H9 (cell line): ENCODE measurements at places on chromosomes 12 and 14. TPM values are rescaled to one million over a fixed set of nuclear protein-coding genes. Genes with fewer than 3 reads are reported as not detected.
A peak's percentile ranks its signal among the peaks of the same experiment; 100 is the strongest.

- no peak for DNase-seq
Measured at GRCh38 chr12:58602179-58602578, 318.1 kb downstream of the LRIG3 start.

GRCh38 chr14:56812364-56813141 lies 2.3 kb upstream of the OTX2 start:
- no peak for DNase-seq

GRCh38 chr12:92634730-92635129 lies 68.1 kb upstream of the PLEKHG7 start:
- DNase-seq, result no peak

- no peak for DNase-seq
Measured at GRCh38 chr14:42214981-42215491, 608.4 kb downstream of the LRFN5 start.

DNA sequence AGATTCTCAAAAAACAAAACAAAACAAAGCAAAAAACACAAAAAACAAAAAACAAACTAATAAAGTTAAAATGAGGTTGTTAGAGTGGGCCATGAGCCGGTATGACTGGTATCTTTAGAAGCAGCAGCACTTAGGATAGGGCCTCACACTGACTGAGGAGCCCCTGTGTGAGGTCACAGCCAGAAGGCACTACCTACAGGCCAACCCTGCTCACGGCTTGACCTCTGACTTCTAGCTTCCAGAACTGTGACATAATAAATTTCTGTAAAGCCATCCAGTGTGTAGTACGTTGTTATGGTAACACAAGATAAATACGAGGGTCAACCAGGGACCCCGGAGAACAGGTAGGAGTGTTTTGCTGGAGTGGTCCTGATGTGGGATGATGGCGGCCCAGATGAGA lies 629.6 kb downstream of the VRK1 start:
- DNase-seq, result no peak

GRCh38 chr12:1740161-1740948 lies 49.5 kb downstream of the ADIPOR2 start:
- no peak for DNase-seq

- DNase-seq, result no peak
Measured at GRCh38 chr12:132558861-132559623, 51.3 kb downstream of the LRCOL1 start.

DNA sequence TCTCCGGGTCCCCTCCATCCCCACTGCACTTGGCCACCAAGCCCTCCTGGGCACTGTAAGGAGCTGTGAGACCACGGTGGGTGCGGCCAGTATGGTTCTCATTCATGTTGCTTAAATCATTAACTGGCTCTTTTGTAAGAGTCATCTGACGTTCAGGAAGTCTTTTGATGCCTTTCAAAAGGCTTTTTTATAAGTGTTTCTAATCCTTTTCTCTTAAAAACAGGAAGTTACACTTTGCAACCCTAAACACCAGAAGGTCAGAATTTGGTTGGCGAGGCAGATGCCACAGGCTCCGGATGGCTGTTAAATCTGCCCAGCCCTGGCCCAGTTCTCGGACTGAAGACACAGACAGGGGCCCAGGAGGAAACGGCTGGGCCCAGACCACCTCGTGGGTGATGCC lies 26.1 kb upstream of the DIO3 start:
- no peak for DNase-seq

- no peak for DNase-seq
Measured at GRCh38 chr14:97180304-97181200, 383.4 kb downstream of the VRK1 start.

DNA sequence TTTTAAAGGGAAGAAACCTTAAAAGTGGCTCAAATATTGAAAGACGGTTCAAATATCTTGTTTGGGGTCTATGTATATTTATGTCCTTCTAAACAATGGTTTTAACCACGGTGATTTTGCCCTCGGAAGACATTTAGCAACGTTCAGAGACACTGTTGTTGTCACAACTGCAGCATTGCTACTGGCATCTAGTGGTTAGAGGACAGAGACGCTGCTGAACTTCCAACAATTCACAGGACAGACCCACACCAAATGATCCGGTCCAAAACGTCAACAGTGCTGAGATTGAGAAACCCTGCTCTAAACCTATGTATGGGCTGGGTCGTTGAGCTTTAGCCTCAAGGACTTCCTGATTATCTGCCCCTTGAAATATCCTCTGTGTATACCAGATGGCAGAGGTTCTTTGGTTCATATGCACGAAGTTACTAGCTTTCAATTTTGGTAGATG lies 1.7 kb downstream of the ANGEL1 start:
- no peak for DNase-seq

DNA sequence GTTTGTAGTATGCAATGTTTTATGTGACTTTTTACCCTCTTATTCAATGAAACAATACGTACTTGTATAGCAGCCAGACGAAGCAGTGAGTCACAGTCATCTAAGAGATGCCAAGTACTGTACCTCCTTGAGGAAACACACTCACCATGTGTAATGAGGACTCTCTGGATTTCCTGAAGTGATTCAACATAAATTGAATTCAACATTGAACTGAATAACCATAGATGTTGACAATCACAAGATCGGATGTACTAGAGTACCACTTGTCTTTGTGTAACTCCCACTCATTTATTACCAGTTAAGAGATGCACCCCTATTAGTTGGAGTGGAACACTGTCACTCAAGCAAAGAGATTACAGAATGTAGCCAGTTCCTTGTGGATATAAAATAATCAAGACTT lies 175.2 kb upstream of the HMGA2 start:
- DNase-seq, result no peak

DNA sequence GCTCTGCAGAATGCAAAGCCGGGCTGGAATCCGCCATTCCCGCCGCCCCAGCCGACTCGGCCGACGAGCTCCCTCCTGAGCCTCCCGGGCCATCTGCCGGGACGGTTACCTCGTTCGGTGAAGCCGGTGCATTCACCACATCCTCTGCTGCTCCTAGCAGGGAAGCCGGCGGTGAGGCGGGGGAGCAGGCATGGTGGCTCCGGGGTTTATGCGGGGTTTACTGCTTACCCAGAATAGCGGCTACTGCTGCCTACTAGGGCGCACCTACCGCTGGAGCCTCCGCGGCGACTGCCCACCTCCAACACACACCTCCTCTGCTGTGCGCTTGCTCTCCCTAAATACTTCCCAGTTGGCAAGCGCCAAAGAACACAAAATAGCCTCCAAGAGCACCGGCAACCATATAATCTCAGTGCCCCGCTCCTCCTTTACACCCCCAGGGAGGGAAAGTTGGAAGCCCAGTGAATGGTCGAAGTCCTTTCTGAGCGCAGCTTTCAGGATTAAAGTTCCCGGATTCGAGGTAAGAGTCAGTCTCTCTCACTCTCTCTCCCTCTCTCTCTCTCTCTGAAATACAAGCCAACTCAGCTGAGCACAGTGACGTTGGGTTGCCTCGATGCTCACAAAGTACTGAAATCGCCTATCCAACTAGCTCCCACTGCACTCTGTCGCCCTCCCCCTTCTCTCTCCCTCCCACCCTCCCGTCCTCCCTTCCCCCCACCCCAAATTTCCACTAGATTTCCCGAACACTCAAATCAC lies at the start of gene TBX5:
Gene TBX5 (minus strand): TSS at position 626 of the 753 bp plus-strand sequence. CDS start 2,246 bp downstream, outside the sequence.
- DNase-seq, result peak; percentile 67

DNA sequence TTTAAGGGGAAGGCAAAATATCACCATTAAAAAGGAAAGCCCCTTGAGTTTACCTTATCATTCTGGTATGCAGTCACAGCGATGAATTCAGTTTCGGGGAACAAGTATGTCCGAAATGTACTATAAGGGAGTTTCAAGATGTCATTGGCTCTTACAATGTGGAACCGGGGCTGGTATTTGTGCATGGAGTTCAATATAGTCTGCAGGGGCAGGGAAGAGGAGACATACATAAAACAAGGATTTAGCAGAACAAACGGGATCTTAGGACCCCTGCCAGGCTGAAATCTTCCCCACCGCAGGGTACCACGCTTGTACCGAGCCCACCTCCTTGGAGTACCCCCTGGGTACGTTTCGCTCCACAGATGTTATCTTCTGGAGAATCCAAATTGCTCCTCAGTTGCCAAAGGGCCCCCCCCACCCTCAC lies 4.5 kb downstream of the TBX3 start:
- DNase-seq, result peak; percentile 59

DNA sequence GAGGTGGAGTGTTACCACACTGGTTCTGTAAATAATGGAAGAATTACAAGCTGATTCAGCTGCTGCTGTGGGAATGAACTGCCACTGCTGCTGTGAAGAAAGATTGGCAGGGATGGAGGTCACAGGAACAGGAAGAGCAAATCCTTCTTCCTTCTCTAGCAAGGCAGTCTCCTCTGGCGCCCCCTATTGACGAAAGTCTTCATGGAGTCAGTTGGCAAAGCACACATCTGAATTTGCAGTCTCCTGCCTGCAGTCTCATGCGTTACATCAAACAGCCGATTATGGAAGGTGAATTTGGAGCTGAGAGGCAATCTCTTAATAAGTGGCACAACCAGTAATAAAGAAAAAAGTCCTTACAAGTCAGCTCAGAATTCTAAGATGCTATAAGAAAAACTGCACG lies 106.0 kb upstream of the TMTC1 start:
- peak; percentile 83 for DNase-seq

- no peak for DNase-seq
Measured at GRCh38 chr14:63523735-63524426, 19.3 kb downstream of the PPP2R5E start.

DNA sequence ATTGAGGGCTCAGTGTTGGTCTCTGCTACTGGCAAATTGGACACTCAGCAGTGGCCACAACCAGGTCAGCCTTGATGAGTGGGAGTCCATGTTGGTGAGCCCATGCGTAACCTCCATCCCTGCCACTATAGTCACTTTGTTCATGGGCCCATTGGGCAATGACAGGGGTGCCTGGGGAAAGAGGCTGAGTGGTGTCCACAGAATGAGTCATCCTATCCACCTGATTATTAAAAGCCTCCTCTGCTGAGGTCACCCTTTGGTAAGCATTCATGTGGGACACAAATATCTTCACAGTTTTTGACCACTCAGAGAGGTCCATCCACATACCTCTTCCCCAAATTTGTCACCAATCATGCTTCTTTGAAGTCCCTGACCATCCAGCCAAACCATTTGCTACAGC lies 50.0 kb downstream of the FIGNL2 start:
- DNase-seq, result no peak

DNA sequence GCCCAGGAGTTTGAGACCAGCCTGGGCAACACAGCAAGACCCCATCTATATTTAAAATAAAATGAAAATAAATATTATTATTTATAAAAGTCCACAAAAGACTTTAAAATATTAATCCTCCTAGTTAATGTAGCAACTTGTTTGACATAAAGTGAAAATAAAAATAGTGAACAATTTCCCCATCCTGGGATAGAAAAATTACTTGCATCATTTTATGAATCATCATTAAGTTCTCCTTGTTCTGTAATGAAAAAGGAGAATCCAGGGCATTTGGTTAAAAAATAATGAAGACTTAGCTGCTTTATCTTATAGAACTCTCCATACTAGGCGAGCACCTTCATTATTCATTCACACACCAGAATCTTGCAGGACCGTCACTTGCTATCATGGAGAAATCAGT lies 66.1 kb downstream of the ELK3 start:
- DNase-seq, result no peak

DNA sequence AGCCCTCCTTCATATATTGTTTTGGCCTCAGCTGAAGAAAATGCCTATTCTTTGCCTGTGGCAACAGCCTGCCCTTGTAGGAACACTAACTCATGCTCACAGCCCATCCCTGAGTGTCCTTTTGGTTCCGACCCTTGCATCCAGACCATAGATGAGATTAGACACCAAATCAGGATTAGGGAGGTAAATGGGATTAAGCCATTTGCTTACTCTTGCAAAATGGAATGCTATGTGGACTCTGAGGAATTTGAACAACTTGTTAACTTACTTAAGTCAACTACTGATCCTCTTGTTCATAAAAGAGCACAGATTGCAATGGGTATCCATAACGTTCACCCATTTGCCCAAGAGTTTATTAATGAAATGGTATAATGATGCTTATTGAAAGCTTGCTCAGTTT lies 27.3 kb downstream of the TSHR start:
- DNase-seq, result no peak

GRCh38 chr12:29104516-29104915 lies 44.6 kb upstream of the FAR2 start:
- DNase-seq, result no peak

DNA sequence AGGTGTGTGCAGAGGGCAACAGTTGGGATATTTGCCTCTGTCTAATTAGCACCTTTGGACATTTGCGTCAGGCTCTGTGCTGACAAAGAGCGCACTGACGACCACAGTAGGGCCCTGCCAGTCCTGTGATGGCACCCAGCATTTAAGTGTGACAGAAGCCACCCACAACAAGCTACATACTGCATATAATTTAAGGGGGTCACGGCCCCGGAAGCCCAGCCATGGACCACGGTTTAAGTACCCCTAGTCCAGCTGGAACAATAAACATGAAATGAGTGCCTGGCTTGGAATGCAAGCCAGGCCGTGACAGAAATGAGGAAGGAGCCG lies 16.8 kb upstream of the DYNC1H1 start:
- DNase-seq, result no peak

DNA sequence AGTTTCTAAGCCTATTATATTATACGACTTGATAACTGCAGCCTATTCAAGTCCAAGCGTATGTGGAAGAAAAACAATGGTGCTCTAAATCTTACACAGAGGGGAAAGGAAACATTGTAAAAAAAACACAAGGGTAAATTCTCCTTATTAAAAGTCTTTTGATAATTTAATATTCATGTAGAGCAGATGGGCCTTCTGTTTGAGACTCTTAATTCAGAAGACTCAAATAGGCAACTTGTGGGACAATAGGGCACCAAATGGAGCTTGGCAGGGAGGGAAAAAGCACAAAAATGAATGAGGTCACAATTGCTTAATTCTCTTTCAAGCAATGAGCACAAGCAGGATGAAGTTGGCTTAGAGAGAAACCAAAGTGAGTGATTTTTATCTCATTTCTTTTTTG lies 159.4 kb downstream of the NELL2 start:
- DNase-seq, result no peak

Gene TEX52
- 0.20 TPM in 2 replicates for total RNA-seq

Gene CCDC60
- 0.44 TPM in 1 of 2 replicates, not detected in the other for total RNA-seq

Gene BLOC1S1
- 104 and 108 TPM in 2 replicates for total RNA-seq

Gene FGF6
- not detected in 2 replicates for total RNA-seq

Gene CLECL1
- not detected in 2 replicates for total RNA-seq

Gene TAS2R20
- total RNA-seq, result 0.88 and 1.3 TPM in 2 replicates

Gene LARP4
- total RNA-seq, result 82.3 and 87.1 TPM in 2 replicates

Gene ST8SIA1
- 0.18 TPM in 1 of 2 replicates, not detected in the other for total RNA-seq
